ENCODE measurements at places on chromosomes 5 and 9.
A peak's percentile ranks its signal among the peaks of the same experiment; 100 is the strongest.

- DNase-seq: no peak
Observed at GRCh38 chr9:120464176-120464886, 115.6 kb downstream of the CDK5RAP2 start.

DNA sequence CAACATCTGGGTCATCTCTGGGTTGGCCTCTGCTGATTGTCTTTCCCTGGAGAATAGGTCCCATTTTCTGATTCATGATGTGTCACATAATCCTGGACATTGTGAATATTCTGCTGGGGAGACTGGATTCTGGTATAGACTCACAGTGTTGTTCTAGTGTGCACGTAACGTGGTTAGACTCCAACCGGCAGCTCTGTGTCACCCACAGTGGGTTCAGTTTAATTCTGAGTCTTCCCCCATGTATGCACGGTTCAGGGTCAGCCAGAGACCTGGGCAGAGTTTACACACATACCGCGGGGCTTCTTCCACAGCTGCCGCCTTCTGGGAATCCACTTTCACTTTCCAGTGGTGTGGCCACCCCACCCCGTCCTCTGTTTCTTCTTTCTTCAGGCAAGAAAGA, 38.0 kb upstream of the LRRC14B start:
- no peak for DNase-seq

DNA sequence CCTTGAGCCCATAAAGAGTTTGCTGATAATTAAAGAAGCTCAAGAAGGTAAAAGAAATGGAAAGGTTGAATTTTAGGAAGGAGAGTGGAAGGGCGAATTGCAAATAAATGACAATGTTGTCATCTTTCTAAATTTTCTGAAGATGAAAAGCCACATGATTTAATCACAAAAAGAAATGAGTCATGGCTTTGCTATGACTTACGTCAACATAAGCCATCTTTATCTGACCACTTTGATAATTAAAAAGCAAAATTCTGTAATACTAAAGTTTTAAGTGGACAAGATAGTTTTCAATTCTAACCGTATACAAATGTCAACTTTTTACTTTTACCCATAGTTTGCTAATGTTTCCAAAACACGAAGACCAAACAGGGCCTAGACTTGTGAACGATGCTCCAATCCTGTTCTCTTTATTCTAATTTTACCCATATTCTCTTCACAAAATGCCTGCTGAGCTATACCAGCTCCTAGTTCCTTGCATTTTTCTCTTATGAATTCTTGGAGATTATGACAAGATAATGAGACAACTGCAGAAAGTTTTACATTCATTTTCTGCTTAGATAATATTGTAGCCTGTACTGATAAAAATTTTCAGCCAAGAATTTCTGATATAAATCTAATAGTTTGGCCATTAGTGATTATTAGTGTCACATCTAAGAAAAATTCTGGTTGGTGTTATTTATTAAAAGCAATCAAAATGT, 21.8 kb upstream of the PRUNE2 start:
- DNase-seq: no peak

GRCh38 chr9:76873821-76874220, 32.1 kb downstream of the PRUNE2 start:
- DNase-seq: no peak

DNA sequence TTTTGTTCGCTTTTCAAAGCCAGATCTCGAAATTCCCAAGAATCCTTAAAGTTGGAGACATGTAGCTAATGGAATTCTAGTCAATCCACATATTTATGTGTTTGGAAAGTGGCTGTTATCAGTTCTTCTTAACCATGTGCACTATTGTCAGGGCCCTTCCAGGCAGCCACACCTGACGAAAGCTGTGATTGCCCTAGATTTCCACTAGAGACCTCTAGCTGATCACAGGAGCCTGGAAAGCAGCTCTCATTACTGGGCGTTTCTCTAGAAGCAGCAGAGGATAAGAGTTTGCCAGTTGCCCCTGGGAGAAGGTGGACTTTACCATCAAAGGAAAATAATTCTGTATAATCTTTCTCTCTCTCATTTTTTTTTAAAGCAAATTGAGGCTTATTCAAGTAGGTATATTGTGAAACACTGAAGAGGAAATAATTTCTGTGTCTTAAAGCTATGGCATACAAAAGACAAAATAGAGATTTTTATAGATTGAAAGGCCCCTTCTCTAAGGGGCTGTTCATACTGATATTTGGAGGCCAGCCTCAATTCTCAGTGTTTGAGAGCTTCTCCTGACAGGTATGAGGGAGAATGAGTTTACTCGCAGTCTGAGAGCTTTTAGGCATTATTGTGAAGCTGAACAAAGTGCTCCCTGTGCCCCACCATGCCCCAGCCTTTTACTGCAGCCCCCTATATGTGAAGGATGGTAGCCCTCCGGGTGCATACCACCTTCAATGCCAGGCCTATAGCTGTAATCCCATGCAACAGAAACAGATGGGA, 405.4 kb upstream of the ACTBL2 start:
- DNase-seq: peak; percentile 41

GRCh38 chr5:76737846-76738245, 21.9 kb downstream of the F2R start:
- no peak for DNase-seq

- DNase-seq: no peak
Observed at GRCh38 chr5:39371367-39371635, 7.0 kb upstream of the C9 start.

- no peak for DNase-seq
Observed at GRCh38 chr9:89695441-89695891, 90.7 kb downstream of the GADD45G start.

GRCh38 chr5:1009359-1010180, 968 bp downstream of the NKD2 start:
- peak; percentile 37 for DNase-seq

- no peak for DNase-seq
Observed at GRCh38 chr9:114732823-114733222, 50.8 kb upstream of the TEX48 start.

- DNase-seq: no peak
Observed at GRCh38 chr5:67696446-67696845, 499.8 kb upstream of the CD180 start.

DNA sequence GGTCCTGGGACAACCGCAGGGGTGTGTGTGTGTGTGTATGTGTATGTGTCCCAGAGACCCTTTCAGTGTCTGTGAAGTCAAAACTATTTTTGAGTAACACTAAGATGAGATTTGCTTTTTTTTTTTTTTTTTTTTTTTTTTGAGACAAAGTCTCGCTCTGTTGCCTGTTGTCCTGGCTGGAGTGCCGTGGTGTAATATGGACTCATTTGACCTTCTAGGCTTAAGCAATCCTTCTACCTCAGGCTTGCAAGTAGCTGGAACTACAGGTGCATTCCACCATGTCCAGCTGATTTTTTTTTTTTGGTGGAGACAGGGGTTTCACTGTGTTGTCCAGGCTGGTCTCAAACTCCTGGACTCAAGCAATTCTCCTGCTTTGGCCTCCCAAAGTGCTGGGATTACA, 97.4 kb upstream of the KLF9 start:
- DNase-seq: no peak

GRCh38 chr9:108845507-108845906, 10.3 kb downstream of the ACTL7B start:
- DNase-seq: no peak

DNA sequence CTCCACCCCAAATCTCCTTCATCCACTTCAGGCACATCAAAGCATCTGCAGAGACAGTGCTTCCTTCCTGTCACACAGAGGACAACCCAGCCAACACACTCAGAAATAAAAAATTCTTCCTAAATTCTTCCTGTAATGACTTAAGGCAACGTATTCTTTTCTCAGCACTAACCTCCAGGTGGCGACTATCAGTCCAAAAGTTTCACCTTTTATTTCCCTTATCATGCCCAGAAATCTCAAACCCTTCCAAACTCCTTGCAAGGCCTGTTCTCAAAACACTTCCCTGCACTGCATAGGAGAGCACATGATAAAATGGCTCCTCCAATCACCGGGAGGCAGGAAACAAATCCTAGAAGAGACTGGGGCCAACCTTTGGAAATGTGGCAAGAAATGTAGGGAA, 35.1 kb downstream of the SLIT3 start:
- no peak for DNase-seq

- DNase-seq: no peak
Observed at GRCh38 chr9:124841075-124841821, 12.0 kb upstream of the WDR38 start.

GRCh38 chr5:16918156-16918555, 17.9 kb downstream of the MYO10 start:
- DNase-seq: no peak

DNA sequence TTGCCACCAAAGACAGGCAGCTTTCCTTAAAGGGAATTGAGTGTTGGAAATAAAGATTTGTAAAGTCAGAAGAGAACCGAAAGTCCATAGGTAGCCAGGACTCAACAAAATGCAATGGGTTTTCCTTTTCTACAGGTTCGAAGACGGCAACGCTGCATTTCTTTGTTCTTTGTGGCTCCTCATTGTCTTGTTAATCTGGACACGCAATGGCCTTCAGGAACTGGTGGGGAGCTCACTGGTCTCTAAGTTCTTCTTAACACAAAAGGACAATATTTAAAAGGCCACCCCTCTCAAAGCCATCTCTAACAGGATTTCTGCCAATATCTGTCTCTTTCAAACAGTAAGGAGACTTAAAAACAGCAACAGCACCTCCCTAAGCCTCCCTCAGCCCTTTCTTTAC, 170.6 kb downstream of the RMI1 start:
- DNase-seq: no peak

DNA sequence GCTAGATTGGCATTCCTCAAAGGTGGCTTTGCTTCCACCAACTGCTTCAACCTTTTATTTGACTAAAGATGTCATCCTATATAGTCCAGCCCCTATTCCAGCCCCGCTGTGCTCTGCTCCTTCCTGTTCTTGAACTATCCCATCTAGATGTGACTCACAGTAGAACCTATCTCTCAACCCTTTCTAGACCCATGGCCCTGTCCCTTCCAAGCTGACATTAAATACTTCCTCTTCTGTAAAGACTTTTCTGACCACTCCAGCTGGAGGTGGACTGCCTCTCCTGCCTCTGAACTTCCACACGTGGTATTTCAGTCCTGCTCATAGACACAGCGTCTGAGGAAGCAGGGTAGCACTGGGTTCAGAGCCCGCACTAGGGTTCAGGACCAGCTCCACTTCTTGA, 32.4 kb downstream of the OSTF1 start:
- DNase-seq: no peak

GRCh38 chr9:2158111-2158610, 143.0 kb downstream of the SMARCA2 start:
- peak; percentile 65 for DNase-seq

GRCh38 chr5:82586181-82586580, 308.0 kb upstream of the RPS23 start:
- no peak for DNase-seq

DNA sequence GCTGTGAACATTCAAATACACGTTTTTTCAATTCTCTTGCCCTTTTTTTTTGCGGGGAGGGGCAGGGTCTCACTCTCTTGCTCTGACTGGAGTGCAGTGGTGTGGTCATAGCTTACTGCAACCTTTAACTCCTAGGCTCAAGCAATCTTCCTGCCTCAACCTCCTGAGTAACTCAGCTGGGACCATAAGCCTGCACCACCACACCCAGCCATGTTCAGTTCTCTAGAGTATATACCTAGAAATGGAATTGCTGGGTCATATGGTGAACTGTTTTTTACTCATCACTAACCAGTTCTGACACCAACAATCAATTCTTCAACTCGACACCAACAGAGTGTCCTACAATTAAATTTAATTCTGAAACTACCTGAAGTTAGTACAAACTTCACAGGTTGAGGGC, 85.5 kb upstream of the ZNF169 start:
- DNase-seq: no peak

- DNase-seq: no peak
Observed at GRCh38 chr5:41878643-41879478, 8.6 kb upstream of the OXCT1 start.

Measured in aorta (tissue), 5 donors.